Renal cortical epithelial cell (primary cell): ENCODE measurements at places on chromosomes 4 and X.

GRCh38 chr4:94711635-94712034, 46.1 kb upstream of the BMPR1B start:
- no peak for DNase-seq

GRCh38 chrX:108313669-108314068, 124.6 kb downstream of the COL4A6 start:
- DNase-seq = peak; percentile 28

- DNase-seq = no peak
Measured at GRCh38 chr4:46123913-46124755, at the start of gene GABRG1. Gene GABRG1 (minus strand): TSS chr4:46124054. CDS start chr4:46123913, 141 bp downstream.

- no peak for DNase-seq
Measured at GRCh38 chrX:48477960-48478755, 2.2 kb downstream of the FTSJ1 start.

DNA sequence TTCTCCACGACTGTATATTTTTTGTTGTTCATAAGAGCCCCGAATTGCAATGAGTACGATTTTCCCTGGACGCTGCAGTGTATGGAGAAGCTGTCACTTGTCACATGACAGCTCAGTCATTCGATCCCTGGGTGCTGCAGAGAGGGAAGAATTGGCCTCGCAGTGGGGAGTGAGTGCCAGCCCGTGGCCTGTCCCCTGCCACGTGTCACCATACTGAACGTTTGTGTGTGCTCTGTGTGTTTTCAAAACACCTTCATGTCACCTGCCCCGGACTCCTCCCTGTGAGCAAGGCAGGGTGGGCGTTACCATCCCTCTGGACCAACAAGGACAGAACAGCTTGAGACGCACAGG, 77.9 kb downstream of the TBL1X start:
- DNase-seq = no peak

GRCh38 chr4:108868606-108869227, 105.9 kb upstream of the ETNPPL start:
- DNase-seq = no peak

GRCh38 chr4:166091912-166092510, 219.0 kb downstream of the TLL1 start:
- peak; percentile 53 for DNase-seq

- DNase-seq = no peak
Measured at GRCh38 chr4:149166365-149166764, 649.3 kb downstream of the IQCM start.

DNA sequence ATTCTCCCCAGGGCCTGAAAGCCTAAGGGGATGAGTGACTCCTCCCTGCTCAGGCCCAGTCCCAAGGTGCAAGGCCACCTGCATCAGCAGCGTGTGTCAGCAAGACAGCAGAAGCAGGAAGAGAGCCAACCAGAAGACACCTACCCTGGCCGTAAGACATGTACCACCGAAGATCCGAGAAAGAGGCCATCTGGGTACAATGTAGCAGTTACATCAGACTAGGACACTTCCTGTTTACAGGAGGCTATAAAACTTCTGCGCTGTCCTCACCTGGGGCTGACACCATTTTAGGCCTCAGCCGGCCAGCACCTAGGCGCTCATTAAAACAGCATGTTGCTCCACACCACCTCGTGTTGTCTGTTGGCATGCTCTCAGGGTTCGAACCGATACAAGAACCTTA, 19.1 kb upstream of the HERC6 start:
- no peak for DNase-seq

- DNase-seq = peak; percentile 0
Measured at GRCh38 chrX:75067931-75068330, 88.2 kb downstream of the ABCB7 start.

- no peak for DNase-seq
Measured at GRCh38 chr4:31045151-31045550, 325.0 kb downstream of the PCDH7 start.
